SHP77 treated with DMSO at 0.1 percent for 48 hours (cell line): ENCODE measurements at places on chromosomes 3 and 15.

DNA sequence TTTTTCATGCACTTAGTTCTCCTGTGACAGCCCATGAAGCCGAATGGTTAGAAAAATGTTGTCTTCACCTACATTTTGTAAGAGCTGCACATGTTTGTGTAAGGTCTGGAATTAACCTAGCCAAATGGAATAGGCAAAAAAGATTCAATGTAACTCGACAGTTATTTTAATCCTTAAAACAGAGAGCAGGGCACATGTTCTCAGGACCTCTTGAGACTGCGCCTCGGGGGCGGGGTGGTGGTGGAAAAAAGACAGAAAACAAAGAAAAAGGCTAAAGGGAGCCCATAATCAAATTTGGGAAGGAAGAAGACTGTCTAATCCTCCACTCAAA lies 702 bp upstream of the CSNK1G1 start:
- DNase-seq, result no peak

- DNase-seq, result no peak
Measured at GRCh38 chr15:61080221-61081026, 148.7 kb downstream of the RORA start.

DNA sequence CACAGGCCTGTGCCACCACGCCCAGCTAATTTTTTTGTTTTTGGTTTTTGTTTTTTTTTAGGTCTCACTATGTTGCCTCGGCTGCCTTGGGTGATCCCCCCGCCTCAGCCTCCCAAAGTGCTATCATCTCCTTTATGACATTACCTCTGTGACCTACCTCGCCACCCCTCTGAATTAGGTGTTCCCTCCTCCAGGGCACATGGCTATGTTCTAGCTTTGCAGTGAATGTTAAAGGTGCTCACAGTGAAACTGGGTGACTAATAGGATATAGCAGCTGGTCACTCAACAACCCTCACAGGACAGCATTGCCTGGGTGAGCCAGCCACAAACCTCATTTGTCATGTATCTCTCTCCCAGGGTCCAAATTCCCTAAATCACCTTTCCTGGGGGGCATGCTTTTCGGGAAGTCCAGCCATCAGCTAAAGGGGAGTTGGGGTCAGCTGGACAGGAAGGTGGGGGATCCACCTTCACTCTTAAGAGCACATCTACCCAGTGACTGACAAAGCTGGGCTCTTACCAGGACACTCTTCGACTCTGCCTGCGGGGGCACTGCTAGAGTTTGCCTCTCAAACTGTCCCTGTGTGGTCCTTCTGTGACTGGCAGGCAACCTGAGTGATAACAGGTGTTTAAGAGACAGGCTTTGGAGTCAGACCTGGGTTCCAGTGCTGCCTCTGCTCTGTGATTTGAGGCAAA lies 1.6 kb upstream of the TTLL3 start:
- peak; percentile 34 for DNase-seq

DNA sequence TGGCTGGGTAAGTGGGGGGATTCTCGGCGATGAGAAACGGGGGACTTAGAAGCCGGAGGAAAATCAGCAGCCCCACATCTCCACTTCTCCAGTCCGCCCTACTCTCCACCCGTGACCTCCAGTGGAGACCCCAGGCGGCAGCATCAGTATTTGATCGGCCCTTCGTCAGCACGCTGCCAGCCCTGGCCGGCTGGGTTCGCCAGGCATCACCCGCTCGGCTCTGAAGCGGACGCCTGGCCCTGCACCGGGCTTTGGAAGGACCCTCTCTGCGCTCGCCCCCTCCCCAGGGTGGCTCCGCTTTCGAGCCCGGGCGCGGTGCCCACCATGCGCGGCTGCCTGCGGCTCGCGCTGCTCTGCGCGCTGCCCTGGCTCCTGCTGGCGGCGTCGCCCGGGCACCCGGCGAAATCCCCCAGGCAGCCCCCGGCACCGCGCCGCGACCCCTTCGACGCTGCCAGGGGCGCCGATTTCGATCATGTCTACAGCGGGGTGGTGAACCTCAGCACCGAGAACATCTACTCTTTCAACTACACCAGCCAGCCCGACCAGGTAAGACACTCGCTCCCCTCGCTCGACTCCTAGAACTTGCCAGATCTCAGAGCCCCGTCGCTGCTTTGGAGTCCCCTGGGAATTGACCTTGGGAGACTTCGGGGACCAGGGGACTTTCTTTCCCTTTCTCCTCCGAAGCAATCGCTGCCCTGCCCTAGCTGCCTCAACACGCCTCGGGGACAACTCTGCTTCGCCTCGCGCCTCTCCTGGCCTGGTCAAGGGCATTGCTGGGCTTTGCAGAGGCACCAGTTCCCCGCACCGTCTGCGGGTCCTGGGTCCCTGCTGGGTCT lies 561 bp downstream of the SIDT1 start:
- no peak for DNase-seq

DNA sequence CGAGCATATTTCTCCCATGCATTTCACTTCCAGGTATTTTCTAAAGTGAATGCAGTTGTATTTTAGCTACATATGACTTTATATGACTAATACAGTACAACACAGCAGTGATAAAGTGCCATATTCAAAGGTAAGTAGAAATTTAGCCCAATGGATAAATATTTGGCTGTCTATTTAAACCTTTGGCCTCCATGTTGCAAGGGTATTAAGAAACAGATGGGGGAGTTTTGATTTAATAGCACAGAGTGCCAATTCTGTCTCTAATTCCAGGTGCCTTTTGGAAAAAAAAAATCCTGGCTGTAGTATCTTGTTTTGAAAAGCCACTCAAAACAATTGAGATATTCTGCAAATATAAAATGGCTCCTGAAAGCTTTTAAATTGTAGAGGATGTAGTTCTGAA lies 44.9 kb upstream of the SGO1 start:
- no peak for DNase-seq

- no peak for DNase-seq
Measured at GRCh38 chr3:46406788-46407611, at the start of the genes CCR5AS and CCRL2. CCR5AS (minus strand) TSS chr3:46407066. CCRL2 (plus strand) TSS chr3:46407259; CDS start chr3:46408080, 821 bp downstream.

- no peak for DNase-seq
Measured at GRCh38 chr15:84621358-84621979, 20.7 kb downstream of the ZSCAN2 start.

GRCh38 chr3:23656199-23656598 lies 149.6 kb upstream of the UBE2E1 start:
- no peak for DNase-seq

DNA sequence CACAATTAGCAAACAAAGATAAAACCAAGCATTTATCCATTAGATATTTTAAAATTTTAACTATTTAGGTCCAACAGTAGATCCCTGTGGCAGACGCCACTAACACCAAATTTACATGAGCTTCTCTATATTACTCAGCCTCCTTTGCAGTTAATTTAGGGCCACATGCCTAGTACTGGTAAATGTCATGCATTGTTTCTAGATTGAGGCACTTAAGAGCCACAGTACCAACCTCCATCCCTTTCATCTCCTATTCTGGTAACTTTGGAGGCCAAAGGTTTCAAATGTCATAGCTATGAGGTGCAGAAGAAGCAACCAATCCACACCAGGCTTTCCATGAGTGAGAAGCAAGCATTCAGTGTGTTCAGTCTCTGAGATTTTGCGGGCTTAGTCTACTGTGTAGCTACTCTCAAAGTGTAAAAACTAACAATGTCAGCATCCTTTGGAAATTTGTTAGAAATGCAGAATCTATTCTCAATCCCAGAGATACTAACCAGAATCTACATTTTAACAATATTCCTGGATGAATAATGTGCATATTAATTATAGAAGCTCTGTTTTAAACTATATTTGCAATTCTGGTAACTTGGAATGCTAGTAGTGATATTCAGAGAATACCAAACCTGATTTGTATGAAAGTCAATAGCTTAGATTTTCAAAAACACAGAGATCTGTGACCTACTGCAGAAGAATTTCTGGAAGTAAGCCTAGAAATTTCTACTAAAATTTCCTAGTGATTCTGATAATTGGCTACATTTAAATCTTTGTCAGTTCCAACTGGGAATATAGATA lies 206.3 kb upstream of the CD96 start:
- no peak for DNase-seq

DNA sequence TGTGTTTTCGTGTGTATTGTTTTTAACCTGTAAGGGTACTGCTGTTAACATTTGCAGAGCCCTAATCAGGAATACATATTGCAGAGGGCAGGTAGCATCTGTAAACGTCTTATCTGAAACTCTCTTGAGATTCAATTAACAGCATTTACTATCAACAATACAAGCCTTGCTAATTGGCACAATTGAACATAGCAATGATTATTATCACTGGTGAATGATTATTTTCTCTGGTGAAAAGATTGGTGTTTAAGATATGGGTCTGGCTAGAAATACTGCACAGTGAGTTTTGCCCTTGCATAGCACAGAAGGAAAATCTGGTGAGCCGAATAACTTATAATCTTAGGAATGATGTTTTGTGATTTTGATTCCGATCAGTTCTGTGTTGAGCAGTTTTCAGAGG lies 5.9 kb upstream of the CNTN4 start:
- no peak for DNase-seq

DNA sequence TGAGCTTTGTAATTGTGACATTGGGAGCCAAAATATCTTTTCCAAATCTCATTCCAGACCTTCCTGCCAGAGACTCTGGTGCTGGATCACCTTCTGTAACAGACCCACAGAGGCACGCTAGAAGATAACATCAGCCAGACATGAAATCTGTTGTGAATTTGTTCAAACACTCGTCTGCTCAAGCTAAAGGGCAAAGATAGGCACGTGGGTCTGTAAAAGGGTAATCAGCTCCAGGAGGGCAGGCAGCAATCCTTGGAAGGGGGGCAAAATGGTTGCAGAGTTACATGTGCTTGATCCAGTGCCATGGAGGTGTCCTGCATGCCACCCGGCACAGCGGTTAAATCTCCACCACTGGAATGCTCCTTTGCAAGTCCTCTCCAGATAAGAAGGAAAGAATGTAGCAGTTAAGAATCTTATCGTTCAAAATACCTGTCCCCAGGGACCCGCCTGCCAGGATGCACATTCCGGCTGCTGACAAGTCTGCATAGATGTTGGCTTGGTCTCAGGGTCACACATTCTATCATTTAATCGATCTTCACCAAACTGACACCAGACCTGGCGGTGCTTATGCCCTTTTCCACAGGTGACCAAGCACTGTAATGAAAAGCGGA lies 74.8 kb downstream of the ADAMTS9 start:
- no peak for DNase-seq

GRCh38 chr15:98850961-98851572 lies 156.5 kb downstream of the PGPEP1L start:
- peak; percentile 48 for DNase-seq

DNA sequence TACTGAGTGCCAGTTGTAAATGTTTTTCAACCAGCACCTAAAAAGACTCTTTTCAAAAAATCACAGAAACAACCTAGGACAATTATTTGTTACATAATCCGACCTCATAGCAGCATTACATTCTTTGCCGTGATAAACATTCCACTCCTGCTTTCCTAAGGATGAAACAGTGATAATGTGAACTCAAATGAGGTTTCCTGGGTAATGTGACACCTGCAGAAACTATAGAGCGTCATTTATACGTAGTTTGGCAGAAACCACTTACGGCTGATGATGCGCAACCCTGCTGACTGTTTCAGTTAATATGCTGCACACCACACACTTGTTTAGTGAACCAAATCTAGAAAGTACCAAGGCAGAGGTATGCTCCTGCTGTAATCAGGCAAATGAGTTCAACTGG lies 55.8 kb downstream of the SEMA6D start:
- DNase-seq, result no peak

- DNase-seq, result no peak
Measured at GRCh38 chr15:100891307-100892012, 11.8 kb downstream of the ALDH1A3 start.

DNA sequence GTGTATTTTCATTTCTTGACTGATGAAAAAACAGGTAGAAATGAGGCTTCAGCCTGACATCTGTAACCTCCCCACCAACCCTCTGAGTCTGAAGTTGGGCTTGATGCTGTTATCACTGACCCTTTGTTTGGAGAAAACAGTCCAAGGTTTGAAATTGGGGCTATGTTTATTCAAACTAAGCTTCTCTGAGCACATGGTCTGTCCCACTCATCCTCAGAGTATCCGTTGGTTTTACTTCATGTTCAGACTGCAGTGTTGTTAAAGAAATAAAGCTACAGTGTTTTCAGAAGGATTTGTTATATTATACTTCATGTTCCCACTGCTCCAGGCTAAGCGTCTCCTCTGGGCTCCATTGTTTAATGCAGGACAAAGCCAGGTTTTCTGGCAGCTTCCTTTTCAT lies 6.0 kb downstream of the MAPKBP1 start:
- no peak for DNase-seq

DNA sequence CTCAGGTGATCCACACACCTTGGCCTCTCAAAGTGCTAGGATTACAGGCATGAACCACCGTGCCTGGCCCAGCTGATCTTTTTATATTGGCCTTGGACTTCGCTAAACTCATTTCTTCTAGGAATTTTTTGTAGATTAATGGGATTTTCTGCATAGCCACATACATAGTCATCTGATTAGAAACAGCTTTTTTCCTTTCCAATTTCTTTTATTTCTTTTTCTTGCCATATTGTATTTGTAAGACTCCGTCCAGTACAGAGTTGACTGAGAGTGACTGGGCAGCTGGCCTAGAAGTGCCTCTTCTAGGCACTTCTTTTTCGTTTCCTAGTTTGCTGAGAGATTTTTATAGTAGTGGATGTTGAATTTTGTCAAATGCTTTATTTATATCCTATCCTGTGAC lies 37.4 kb downstream of the ARIH1 start:
- no peak for DNase-seq

DNA sequence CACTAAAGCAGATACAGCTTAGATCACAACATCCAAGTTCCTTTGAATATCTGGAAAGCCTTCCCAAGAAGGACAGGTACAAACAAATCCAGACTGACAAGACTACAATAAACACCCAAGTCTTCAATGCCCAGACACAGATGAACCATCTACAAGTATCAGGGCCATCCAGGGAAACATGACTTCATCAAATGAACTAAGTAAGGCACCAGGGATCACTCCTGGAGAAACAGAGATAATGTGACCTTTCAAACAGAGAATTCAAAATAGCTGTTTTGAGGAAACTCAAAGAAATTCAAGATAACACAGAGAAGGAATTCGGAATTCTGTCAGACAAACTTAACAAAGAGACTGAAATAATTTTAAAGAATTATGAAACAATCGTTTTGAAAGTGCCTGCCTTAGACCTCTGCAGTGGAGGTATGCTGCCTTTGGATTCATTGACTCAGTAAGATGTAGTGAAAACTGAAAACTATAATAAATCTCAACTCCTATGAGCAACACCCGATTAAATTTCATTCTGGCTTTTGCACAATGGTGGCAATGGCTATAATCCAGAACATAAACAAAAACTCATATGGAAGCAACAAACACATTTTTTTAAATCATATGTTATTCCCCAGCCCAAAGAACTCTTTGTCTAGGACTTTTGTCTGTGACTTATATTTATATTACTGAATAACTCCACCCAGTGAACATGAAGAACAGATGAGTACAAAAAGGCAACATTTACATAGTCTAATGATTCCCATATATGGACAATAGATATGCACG lies 12.6 kb upstream of the COL8A1 start:
- no peak for DNase-seq

DNA sequence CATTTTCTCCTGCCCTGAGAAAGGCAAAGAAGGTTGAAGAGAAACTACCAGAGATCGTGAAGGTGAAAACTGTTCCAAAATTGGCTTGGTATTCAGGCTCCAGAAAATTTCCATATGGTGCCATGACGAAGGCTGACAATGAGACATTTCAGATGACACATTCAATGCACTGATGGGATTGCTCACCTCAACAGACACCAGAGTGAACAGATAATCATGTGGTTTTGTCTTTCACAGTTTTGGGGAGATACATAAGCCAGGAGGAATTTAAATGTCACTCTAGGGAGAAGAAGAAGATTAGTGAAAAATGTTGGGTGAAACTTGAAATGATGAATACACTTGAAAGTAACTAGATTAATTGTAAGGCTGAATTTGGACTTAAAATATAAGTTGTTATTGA lies 339.7 kb upstream of the EPHA3 start:
- no peak for DNase-seq
